NCI-H1436 (cell line): ENCODE measurements at places on chromosomes 7 and 10.

- no peak for DNase-seq
Measured at GRCh38 chr7:39825401-39825980, 124.6 kb upstream of the CDK13 start.

DNA sequence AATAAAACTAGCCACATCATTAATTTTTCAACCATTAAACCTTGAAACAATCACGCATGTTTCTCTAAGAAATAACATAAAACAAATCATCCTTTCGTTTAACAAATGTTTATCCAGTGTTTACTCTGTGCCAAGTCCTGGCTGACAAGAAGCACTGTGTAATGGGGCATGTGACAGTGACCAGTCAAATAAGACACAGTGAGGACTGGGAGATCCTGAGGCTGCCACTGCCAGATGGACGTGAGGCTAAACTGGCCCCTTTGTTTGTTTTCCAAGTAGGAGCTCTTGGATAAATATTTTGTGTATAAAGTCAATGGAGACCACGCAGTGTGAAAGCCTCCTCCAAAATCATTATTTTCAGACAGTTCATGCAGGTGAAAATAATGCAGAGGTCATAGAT is 626.2 kb downstream of the SUGCT start:
- DNase-seq, result no peak

DNA sequence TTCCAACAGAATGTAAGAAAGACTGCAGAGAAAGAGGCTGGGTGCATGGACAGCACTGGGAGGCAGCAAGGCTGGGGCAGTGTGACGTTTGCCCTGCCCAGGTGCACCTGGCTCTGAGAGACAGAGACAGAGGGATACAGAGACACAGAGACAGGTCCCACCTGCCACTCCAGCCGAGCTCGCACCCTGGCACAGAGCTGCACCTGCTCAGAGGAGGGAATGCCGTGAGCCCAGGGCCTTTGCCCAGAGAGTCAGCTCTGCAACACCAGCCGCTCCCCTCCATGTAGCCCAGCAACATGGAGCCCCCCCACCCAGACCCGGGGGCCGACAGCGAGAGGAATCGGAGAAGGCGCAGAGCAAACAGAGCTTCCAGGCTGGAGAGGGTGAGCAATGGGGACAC is 35.3 kb upstream of the PROSER2 start:
- no peak for DNase-seq

- no peak for DNase-seq
Measured at GRCh38 chr10:94409021-94409657, 6.8 kb downstream of the TBC1D12 start.

- no peak for DNase-seq
Measured at GRCh38 chr7:108455551-108455997, 662 bp downstream of the NRCAM start.

DNA sequence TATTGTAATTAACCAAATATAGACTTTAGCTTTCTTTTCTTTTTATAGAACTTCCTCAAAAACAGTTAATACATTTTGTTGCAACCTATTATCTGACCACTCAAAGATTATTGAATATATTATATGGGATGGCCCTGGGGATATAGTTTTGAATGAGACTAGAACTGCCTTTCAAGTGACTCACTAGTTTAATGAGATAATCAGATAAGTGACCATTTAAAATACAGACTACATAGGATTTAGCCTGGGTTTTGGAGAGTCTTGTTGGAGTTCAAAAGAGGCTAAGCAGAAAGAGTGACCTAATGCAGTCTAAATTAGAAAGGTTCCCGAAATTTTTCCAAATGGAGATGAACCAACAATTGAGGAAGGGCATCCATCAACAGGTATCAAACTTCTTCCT is 305.2 kb upstream of the ETV1 start:
- no peak for DNase-seq

- no peak for DNase-seq
Measured at GRCh38 chr10:126731610-126731990, 61.1 kb upstream of the C10orf90 start.

DNA sequence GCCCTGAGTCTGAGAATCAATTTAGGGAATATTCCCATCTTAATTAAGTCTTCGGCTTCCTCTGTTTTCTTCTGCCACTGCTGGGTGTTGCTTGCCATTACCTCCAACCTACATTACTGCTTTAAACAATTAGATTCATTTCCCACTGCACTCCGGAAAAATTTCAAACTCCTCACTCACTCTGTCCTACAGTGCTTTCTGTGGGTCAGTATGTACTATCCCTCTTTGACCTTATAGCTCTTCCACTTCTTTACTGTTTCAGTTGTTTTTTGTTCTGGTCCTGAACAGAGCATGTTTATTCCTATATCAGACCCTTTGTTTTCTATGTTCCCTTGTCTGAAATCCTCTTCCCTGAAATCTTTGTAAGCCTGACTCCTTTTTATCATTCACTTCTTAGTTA is 160.6 kb downstream of the MAGI2 start:
- DNase-seq, result no peak

GRCh38 chr10:107028236-107028635 is 136.3 kb downstream of the SORCS1 start:
- no peak for DNase-seq

GRCh38 chr10:4733150-4733842 is 92.7 kb upstream of the AKR1E2 start:
- DNase-seq, result no peak
